ELR (cell line): ENCODE measurements at places on chromosomes 13 and 19.

GRCh38 chr19:40632311-40633036 lies 31.3 kb downstream of the LTBP4 start:
- no peak for DNase-seq

DNA sequence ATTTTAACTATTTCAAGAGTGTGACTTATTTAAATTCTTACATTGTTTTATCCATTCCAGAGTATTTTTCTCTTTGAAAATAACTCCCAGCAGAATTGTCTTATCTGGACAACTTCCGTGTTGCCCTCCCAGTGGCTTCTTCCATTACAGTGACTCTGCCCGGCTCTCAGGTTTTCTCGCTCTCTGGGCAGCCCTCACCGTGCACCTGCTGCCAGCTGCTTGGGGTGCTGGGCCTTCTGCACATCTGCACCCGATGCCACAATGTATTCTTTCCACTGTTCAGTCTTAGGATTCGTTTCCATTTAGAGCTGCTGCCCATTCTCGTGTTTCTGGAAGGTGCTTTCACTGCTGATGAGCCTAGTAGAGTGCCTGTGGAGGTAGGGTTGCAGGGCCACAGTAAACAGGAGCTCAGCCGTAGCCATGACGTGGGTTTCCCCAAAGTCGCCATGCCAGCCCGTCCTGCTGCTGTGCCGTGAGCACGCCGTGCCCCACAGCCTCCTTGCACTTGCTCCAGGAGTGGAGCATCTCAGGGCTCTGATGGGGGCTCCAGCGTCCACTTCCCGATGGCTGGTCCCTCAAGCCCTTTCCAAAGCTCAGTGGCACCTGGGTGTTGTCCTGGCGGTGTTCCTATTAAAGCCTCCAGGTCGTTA lies 46.1 kb upstream of the DCUN1D2 start:
- DNase-seq, result no peak

DNA sequence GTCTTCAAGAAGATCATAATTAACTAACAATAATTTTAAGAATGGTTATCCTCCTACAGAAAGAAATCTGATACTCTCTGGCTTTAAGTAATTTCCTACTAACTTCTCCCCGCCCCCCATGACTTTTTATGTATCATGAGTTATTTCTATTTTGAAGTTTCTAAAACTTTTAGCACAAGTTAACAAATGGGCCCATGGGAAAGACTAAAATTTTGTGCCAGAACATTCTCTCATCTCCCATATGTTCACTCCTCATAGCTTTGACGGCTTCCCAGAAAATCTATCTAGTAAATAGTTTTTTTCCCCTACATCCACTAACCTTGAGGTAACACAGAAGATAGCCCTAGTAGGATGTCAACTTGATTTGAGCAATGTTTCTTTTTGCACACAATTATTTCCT lies 148.3 kb downstream of the POSTN start:
- DNase-seq, result no peak

GRCh38 chr13:26227166-26227971 lies 5.3 kb upstream of the RNF6 start:
- DNase-seq, result no peak

GRCh38 chr13:73870036-73870741 lies 264.0 kb downstream of the KLF12 start:
- no peak for DNase-seq

- no peak for DNase-seq
Measured at GRCh38 chr13:81458170-81458569, 1117.2 kb upstream of the SPRY2 start.

GRCh38 chr19:16067205-16067938 lies 8.9 kb upstream of the TPM4 start:
- DNase-seq, result peak; percentile 42

- DNase-seq, result no peak
Measured at GRCh38 chr19:50512112-50512998, 1.4 kb downstream of the ASPDH start.

DNA sequence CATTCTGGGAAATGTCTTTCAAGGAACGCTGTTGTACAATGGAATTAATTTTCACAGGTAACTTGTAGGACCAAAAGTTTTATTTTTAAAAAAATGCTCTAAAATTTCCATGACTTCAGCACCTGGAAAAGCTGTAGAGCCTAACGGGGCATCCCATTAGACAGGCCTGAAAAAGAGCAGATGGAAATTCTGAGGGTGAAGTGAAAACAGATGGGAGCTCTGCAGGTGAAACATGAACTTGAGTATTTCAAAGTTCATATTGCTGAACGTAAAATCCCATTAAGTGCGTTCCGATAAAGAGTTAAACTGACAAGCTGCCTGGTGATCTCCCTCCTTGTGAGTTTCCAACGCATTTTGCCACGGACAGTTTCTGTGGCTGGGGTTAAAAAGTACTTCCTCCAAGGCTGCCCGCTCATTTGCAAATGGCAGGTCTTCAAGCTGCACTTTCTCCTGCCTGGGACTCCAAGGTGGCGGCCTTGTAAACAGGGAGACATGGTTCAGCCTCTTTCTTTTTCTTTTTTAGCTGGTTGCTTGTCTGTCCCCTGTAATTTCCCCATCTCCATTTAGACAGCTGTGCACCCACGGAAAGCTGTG lies 450.4 kb downstream of the FGF9 start:
- DNase-seq, result no peak

DNA sequence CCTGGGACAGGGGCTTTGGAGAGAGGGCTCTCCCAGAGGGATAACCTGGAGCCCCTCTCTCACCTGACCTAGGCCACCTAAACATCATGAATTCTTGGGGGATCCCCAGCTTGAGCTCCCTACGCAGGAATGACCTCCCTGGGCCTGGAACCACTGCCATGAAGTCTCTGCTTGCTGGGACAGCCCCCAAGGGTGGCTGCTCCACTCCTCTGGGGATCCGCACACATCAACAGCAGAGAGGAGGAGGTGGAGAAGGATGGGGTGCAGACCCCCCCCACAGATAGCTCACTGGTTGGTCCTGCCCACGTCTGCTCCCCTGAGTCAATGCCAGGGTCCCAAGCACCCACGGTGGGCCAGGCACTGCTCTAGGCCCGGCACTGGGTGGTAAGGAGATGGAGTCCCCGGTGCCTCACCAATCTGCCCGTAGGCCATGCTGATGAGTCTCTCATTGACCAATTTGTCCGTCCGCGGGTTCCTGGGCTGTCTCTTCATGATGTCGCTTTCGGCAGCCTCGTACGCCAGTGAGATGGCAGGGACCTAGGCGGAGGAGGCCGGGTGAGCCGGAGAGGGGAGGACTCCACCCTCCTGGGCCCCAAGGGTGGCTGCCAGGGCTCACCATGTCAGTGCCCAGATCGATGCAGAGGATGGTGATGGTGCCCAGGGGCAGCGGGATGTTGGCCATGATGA lies 10.8 kb upstream of the RABAC1 start:
- no peak for DNase-seq

DNA sequence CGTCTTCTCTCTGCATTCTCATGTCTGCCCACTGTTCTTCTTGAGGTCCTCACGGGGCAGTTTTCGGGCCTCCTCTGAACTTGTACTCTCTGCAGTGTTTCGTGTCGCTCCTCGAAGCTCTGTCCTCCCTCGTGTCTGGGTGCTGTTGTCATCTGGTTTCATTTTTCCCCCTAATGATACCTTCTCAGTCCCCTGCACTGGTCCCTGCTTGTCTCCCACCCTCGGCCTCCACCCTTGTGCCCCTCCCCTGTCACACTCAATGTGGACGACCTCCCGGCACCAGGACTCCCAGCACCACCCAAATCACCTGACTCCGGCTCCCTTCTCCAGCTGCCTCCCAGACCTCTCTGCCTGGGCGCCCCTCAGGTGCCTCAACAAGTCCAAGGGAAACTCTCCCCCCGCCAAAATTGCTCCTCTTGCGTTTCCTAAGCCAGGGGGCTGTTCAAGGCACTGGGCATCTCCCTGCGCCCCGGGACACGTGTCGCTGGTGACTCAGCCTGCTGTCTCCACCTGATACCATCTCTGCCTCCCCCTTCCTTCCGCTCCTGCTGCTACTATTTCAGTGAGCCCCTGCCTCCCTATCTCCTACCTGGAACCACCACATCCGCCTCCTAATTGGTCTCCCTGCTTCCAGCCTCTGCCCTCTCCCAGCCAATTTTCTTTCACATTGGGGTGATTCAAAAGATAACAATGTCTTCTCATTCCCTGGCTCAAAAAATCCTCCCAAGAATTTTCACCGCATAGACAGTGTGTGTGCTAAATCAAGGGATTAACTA lies 49.5 kb downstream of the RFX2 start:
- DNase-seq, result peak; percentile 47

GRCh38 chr19:10424011-10424637 lies 3.8 kb downstream of the PDE4A start:
- peak; percentile 81 for DNase-seq

GRCh38 chr19:30886222-30886621 lies 463.0 kb downstream of the TSHZ3 start:
- DNase-seq, result no peak

GRCh38 chr19:56622374-56622773 lies 20.6 kb upstream of the SMIM17 start:
- no peak for DNase-seq

DNA sequence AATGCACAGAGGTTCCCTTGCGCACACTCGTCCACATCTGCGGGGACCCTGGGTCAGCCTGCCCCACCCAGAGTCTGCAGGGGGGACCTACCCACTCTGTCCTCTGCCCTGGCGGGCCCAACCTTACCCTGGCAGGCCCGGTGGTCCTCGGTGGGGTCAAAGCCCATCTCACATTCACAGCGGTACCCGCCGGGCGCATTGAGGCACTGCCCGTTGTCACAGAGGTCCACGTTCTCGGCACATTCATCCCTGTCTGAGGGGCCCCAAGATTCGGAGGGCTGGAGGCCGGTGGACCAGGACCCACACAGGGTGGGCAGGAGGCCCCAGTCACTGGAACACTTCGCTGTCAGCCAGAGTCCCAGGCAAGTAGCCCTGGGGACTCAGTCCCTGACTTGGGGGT lies 38.5 kb downstream of the FBN3 start:
- no peak for DNase-seq

DNA sequence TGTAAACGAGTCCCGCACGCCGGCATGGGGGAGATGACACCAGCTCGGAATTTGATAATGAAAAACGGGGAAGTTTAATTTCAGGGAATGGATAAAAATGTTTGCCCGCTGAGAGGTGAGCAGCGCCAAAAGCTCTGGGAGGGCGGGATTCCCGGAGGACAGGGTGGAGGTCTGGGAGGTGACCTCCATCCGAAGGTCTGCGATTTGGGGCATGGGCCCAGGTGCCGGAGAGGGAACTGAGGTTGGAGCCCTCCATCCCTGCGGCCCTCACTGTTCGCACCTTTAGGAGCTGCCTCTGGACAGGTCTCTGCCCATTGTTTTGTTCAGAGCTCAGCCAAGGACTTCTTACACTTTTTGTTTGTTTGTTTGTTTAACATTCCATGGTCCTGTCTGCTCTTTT lies 129.8 kb downstream of the URI1 start:
- DNase-seq, result no peak

- DNase-seq, result peak; percentile 37
Measured at GRCh38 chr13:35144166-35144890, 202.3 kb downstream of the NBEA start.

GRCh38 chr13:20702915-20703779 lies at the start of gene IL17D:
TSS of gene IL17D (plus strand) at chr13:20703699. CDS start at chr13:20704002, 303 bp downstream.
- peak; percentile 50 for DNase-seq

DNA sequence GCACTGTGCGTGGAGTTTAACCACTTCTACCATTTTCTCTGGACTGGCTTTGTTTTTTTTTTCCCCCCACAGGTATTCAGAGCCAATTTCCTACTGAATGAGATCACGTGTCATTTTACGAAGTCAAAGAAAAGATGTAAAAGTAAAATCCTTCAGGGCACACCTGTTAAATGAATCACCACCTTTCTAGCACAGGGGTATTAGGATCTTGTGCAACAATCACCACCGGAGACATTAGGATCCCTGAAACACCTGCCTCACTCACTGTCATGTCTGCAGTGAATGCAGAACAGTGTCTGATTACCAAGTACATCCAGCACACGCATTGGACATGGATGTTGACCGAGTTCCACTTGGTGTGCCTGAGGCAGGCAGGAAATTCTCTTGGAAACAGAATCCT lies 17.2 kb downstream of the BRD4 start:
- no peak for DNase-seq

- peak; percentile 34 for DNase-seq
Measured at GRCh38 chr19:40982594-40983101, 8.4 kb upstream of the CYP2B6 start.

GRCh38 chr13:23598369-23598768 lies 28.2 kb downstream of the TNFRSF19 start:
- peak; percentile 46 for DNase-seq

DNA sequence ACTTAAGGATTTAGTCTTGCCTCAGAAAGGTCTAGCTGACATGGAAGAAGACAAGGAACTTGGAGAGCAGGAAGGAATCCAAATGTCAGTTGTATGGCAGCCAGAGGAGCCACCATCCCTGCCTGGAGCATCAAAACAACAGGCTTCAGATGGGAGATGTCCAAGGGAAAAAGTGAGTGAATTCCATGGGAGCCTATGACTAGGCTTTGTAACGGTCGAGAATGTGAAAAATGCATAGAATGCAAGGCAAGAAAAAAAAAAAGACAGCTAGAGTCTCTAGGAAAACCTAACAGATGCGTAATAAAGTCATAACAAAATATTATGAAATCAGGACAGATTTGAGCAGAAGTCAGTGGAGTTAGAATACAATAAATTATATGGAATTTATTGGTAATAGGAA lies 183.7 kb upstream of the LSM14A start:
- DNase-seq, result peak; percentile 3

- DNase-seq, result no peak
Measured at GRCh38 chr13:61253105-61253877, 162.4 kb downstream of the PCDH20 start.

DNA sequence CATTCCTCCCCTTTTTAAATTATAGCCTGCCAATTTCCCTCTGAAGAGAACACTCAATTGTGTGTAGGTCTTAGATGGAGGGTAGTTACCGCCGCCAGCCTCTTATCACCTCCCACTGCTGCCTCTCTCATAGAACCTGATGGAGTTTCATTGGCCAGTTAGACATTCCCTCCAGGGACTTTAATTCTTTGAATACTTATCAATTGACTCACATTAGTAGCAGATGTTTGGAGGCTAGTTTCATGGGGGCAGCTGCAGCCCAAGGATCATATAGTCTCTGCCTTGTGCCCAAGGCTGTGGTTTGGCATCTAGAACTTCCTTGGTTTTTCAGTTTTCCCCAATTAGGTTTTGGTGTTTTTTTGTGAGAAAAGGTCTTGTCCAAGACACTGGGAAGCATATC lies 318.9 kb upstream of the HTR2A start:
- DNase-seq, result peak; percentile 98

GRCh38 chr19:29577649-29577963 lies 28.5 kb upstream of the POP4 start:
- DNase-seq, result no peak
